ENCODE measurements at places on chromosomes 3 and 15.

DNA sequence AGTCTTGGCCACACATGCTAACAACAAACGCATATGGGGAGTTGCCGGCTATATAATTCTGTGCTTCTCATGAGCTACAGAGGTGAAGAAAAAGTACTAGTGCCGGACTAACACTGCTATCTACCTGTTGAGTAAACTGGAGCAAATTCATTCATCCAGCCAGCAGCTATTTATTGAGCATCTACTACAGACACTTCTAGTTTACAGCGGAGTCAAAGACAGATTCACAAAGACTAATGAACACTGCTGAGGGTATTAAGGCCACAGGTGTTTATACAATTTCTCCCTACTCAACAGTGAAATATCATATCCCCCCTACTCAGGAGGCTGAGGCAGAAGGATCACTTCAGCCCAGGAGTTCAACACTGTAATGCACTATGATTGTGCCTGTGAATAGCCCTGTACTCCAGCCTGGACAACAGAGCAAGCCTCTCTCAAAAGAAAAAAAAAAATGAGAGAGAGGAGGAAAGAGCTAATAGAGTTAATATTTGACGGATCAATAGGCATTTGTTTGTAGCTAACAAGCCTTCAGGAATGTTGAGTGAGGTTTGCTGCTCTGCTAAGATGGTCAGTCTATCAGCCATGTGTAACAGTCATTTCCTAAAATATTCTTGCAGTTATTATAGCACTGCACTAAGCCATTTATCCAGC, 17.8 kb downstream of the ADCY5 start:
- DNase-seq = no peak

GRCh38 chr3:107581230-107581629, 58.5 kb downstream of the BBX start:
- DNase-seq = no peak

DNA sequence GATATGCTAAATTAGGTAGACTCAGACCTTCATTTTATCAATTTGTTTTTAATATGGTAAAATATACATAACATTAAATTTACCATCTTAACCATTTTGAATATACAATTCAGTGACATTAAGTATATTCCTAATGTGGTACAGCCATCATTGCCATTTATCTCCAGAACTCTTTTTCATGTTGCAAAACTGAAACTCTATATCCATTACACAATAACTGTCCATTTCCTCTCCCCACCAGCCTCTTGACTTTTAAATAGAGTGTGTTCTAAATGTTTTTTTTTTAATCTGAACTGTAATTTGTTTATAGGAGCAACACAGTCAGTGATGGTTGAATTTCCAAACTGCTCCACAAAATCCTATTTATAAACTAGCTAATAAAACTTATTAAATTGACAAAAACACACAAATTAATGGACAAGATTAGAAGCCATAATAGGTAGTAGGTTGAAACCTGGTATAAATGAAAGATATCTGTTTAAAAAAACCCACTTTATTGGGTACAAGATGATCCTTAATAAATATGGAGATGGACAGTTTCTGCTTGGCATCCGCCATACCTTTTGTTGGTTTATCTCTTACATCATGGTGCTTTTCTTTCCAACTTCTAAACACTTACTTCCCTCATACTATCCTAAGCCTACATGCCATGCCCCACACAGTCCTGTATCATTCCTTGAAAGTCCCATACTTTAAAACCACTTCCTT, 142.4 kb downstream of the ZPLD1 start:
- DNase-seq = no peak

DNA sequence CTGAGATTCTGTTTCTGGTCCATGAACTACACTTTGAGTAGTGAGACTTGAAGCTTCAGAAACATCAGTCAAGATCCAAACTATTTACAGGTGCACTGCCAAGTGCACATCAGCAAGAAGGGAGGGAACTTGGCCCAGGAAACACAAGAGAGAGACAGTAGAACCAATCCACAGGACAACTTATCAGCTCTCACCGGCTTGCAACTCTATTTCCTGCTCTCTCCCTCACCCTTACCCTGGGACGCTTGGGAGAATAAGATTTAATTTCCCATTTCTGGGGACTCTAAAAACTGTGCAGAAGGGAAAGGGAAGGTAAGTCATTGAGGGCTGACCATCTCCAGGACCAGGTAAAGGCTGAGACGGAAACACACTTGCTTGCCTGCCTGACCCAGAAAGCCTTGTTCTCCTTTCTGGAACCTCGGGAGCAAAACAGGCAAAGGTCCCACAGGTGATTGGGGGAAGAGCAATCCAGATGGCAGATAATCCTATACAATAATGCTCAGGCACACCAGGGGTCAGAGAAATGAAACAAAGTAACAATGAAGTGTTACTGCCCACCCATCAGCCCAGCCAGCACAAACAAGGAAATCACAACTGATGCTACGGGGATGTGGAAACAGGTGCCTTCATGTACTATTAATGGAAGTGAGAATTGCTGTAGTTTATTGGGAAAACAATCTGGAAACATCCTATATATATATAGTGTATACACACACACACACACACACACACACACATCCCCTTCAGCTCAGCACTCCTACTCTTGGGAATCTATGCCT, 154.4 kb downstream of the XXYLT1 start:
- no peak for DNase-seq

DNA sequence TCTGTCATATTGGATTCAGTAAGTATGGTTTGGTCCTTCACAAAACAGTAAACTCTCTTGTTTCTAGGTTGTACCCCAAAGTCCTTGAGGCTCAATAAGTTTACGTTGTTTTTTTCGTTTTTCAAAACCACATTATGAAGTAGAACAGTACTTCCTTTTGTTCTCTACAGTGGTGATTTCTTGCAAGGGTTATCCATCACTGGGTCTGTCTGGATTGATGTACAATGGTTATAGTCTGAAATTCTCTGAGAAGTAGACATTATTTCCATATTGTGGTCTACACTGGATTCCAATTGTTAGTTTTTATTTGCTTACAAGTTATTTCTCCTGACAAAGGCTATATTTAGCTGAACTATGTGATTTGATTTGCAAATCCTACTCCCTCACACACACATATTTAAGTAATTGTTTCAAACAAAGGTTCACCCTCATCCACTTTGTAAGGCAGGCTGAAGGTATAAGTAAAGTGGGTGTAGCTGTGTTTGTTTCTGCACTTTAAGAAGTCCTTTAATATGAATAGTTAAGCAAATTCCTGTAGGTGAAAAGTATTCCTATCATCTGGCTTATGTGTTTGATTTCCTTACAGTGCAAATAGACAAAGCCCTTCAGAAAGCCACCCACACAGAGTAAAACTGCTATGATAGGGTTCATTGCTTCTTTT, 64.2 kb upstream of the MME start:
- no peak for DNase-seq

DNA sequence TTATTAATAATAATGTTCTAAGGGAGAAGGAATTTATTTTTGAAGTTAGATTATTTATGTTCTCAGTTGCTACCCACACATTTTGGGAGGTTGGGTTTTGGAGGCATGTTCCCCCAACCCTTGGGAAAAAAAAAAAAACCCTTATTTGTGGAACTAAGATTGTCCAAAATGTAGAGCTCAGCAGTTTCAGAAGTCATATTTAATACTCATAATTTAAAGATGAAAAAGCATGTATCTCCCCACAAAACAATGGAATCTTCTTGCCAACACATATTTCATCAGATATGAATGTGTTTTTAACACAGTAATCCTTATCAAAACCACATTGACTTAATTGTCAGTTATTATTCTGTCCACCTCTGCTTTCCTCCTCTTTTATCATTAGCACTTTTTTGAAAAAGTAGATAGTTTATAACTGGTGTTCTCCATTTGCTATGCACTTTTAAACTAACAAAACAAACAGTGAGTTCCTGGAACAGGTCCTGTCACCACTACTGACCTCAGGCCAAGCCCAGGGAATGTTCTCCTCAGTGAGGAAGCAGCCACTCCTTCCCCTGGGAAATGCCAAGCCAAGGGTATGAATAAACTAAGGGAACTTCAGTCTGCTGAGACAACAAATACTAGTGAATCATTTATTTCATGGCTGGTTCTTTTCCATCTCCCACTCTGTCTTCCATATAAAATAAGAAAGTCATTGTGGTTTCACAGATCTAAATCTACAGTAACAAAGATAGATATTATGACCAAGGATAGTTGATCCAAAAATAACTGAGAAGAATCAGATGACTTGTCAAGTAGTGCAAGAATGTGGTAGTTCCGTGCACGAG, 414.4 kb upstream of the ALCAM start:
- no peak for DNase-seq

GRCh38 chr3:101995371-101996046, 146.2 kb downstream of the NFKBIZ start:
- DNase-seq = no peak
